ENCODE measurements at places on chromosomes 3 and 15.

DNA sequence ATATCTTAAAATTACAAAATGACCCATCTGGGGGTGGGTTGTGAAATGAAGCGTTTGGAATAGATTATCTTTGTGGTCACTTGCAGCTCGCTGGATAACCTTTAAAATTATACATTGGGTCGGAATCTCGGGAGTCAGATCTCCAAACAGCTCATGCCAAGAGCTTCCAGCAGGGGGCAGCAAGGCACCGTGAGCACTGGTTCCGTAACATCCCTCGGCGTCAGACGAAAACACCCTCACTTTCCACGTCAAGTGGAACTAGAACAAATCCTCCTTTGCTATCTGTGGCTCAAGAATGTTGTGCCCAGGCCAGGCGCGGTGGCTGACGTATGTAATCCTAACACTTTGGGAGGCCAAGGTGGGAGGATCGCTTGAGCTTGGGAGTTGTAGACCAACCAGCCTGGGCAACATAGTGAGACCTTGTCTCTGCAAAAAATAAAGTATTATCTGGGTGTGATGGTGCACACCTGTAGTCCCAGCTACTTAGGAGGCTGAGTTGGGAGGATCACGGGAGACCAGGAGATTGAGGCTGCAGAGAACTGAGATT lies 31.1 kb downstream of the UMPS start:
- DNase-seq = peak; percentile 53

DNA sequence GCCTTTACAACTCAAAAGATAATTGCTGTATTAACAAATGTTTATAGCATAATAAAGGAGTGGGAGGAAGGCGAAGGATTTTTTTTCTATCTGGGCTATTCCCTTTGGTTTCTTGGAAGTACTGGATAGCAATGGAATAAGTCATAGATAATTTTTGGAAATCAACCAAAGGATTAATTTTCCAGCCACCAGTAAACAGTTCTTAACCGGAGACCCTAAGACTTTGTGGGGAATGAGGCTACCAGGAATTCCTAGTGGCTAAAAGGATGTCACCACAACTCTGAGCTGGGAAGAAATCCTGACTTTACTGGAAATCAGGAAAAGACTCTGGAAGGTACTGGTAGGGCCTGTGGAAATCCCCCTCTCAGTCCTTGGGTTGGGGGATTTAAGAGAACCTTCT lies 138.4 kb upstream of the RARB start:
- no peak for DNase-seq

- DNase-seq = no peak
These were observed 239.3 kb downstream of the EPHB1 start for GRCh38 chr3:135034291-135034768.

- no peak for DNase-seq
These were observed 118.0 kb downstream of the IQCH start for GRCh38 chr15:67372543-67372942.

- no peak for DNase-seq
These were observed 58.4 kb upstream of the ARL8B start for GRCh38 chr3:5063724-5064123.

DNA sequence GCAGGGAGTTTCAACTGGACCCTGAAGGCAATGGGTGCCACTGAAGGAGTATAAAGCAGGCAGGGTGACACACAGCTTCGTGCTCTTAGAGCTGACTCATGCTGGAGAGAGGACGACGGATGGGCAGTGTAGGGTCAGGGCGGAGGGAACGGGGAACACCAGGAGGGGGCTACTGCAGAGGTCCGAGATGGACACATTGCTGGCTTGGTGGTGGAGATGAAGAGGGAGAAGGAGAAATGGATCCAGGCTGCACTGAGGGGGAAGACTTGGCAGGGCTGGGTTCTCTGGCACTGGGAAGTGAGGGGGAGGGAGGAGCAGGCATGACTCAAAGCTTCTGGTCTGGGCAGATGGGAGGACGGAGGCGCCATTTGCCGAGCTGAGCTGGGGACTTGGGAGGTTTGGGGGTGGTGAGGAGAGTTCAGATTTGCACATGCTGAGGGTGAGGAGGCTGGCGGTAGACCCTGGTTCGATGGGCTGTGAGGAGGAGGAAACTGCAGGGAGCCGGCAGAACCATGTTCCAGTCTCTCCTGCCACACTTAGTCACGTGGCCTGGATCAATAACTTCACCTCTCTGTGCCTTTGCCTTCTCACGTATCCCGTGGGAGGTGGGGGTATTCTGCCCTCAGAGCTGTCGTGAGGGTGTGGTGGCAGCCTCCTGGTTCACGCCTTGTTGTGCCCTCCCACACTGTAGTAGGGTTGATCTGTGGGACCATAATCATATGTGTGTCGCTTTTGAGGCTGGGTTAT lies 4.6 kb upstream of the KCTD6 start:
- DNase-seq = no peak

GRCh38 chr3:38521391-38521987 lies 25.3 kb downstream of the EXOG start:
- DNase-seq = no peak

GRCh38 chr3:43957553-43957952 lies 266.8 kb downstream of the ABHD5 start:
- no peak for DNase-seq

DNA sequence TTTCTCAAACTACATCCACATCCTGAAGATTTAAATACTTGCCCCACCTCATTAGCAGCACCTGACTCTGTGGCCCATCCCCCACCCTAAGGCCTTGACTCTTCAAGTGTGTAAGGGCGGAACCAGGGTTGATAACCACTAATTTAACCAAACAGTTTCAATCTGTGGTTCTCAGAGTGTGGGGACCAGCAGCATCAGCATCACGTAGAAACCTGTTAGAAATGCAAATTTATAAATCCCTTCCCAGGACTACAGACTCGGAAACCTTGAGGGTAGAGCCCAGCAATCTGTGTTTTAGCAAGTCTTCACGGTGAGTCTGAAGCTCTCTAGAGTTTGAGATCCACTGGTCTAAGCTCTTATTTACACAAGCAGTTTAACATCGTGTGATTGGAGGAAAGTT lies 12.4 kb downstream of the GNB4 start:
- peak; percentile 2 for DNase-seq

- DNase-seq = no peak
These were observed 20.6 kb downstream of the COPS2 start for GRCh38 chr15:49134683-49135341.

- no peak for DNase-seq
These were observed 136.4 kb downstream of the MAGI1 start for GRCh38 chr3:65902304-65902793.

- DNase-seq = no peak
These were observed 152.9 kb downstream of the XXYLT1 start for GRCh38 chr3:195117978-195118581.
